ENCODE measurements at places on chromosomes 7 and 10.

- DNase-seq: no peak
These were observed 1.4 kb upstream of the HOXA7 start for GRCh38 chr7:27157702-27158431.

DNA sequence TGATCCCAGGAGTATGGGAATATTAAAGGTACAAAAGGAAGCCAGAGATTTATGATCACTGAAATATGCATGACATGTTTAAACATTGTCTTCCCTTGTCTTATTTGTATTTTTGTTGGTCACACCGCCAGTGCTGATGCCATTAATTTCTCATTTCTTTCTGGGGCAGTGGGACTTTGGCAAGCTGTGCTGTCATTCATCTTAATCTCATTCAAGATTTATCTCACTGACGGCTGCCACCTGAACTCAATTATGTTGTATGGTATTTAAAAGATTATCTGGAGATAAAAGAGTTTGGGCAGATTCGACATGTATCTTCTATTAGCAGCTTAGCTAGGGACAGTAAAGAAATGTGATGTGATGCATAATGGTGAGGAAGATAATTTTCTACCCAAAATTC lies 284.9 kb upstream of the PLXDC2 start:
- no peak for DNase-seq

- DNase-seq: no peak
These were observed 1391.1 kb upstream of the LRRTM3 start for GRCh38 chr10:65534771-65535170.

GRCh38 chr7:35015346-35015859 lies 21.9 kb downstream of the DPY19L1 start:
- DNase-seq: no peak

DNA sequence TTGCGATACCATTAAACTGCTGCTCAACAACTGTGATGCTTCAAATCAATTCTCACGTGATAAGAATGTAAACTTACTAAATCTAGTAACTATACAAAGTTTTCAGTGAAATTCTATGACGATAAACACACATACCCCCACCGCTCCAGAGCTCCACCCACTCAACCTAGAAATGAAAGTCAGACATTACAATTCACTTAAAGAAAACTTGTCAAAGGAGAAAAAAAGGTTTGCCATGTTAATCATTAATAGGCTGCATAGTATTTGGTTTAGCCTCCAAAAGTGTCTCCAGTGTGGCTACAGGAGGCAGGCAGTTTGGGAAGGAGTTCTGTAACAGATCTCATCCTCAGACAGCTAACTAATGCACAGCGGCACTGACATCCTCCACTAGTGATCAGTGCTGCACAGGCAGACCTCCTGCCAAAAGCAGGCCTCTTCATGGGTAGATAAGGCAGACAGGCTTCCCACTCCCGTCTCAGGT lies 3.1 kb downstream of the HERPUD2 start:
- DNase-seq: peak; percentile 55

GRCh38 chr10:63030536-63030935 lies 102.6 kb upstream of the NRBF2 start:
- no peak for DNase-seq

GRCh38 chr10:76015245-76015644 lies 583.8 kb downstream of the LRMDA start:
- no peak for DNase-seq

DNA sequence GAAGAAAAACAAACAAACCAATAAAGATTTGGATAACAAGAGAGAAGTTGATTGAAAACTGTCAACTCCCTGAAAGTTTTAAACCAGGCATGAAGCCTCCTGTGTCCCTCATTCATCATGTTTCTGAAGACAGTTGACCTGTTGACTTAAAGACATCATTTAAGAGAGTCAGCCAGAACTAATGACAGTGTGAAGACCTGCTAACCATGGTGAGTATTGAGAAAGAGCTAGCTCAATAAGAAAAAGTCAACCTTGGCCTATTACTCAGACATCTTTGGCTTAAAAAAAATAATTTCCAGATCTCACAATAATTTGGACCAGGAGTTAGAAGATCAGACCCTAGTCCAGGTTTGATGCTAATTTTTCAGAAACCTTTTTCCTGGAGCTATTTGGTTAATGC lies 45.3 kb upstream of the ANKRD1 start:
- DNase-seq: no peak

- DNase-seq: no peak
These were observed 152.0 kb upstream of the NRBF2 start for GRCh38 chr10:62981096-62981495.

GRCh38 chr7:100547872-100548271 lies 8.9 kb downstream of the AGFG2 start:
- no peak for DNase-seq

GRCh38 chr10:56522166-56522565 lies 161.1 kb upstream of the ZWINT start:
- DNase-seq: no peak

GRCh38 chr7:78203042-78203720 lies 404.6 kb downstream of the PHTF2 start:
- no peak for DNase-seq

GRCh38 chr10:71821909-71822763 lies 28.9 kb downstream of the PSAP start:
- no peak for DNase-seq

DNA sequence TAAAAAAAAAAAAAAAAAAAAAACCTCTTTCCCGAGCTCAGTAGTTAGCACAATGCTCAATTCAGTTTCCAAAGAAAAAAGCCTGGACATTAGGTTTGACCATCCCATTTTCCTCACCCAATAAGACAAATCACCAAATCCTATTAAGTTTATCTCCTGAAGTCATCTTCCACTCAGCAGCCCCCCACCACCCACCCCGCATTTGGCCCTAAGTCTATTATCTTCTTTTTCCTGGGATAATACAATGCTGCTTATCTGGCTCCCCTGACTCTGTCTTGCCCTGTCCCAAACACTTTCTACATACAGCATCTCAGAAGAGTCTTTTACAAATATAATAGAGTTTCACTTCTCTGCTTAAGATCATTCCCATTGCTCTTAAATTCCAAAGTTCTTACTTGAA lies 17.8 kb upstream of the LMOD2 start:
- DNase-seq: no peak

DNA sequence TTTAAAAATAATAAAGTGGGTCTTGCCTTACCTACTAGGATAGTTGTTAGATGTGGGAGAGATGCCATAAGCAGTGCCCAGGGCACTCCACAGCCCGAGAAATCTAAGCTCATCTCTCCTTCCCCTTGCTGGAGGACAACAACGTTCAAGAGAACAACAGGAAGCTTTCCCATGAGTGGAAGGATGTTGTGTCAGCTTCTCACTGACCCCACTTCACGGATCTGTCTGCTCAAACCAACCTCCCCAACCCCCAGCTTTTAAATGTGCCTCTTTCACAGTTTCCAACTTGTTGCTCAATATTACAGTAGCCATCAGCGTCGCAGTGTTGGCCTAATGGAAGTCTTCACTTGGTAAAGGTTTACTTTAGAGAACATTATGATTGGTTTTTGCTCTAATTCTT lies 72.1 kb downstream of the PTPRE start:
- DNase-seq: no peak

DNA sequence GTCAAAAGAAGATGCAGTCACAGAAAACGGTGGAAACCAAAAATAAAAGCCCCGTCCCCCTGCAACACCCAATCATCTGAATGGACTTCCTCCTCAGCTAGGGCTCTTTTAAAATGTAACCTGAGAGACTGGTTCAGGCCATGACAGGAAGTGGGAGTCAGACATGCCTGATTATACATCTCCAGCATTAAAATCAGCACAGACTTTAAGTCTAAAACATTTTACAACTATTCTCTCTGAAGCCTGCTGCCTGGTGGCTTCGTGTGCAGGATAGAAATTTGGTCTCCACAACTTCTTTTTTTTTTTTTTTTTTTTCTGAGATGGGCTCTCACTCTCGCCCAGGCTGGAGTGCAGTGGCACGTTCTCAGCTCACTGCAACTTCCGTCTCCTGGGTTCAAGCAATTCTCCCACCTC lies 30.3 kb downstream of the HACD1 start:
- no peak for DNase-seq

GRCh38 chr10:23351926-23352519 lies 7.4 kb upstream of the C10orf67 start:
- DNase-seq: no peak

GRCh38 chr7:113141803-113142202 lies 23.4 kb upstream of the SMIM30 start:
- DNase-seq: no peak

DNA sequence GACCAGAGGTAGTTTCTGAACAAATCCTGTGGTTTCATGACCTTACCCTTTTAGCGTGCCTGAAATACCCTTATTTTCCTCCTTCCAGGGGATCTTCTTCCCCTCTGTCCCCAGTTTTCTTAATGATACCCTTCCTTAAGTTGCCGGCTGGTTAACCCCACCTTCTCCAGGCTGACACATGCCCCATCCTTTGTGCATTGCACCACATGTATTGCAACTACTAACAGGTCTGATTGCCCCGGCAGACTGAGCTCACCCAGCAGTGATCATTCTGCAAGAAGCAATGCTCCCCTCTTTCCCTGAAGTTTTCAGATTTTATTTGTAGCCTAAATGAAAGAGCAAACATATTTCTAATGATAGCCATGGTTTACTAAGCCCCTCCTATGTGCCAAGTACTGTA lies 108.2 kb downstream of the HIP1 start:
- no peak for DNase-seq

GRCh38 chr7:139249179-139249810 lies 18.3 kb downstream of the UBN2 start:
- no peak for DNase-seq

GRCh38 chr7:154584352-154585252 lies 418.3 kb downstream of the PAXIP1 start:
- no peak for DNase-seq

DNA sequence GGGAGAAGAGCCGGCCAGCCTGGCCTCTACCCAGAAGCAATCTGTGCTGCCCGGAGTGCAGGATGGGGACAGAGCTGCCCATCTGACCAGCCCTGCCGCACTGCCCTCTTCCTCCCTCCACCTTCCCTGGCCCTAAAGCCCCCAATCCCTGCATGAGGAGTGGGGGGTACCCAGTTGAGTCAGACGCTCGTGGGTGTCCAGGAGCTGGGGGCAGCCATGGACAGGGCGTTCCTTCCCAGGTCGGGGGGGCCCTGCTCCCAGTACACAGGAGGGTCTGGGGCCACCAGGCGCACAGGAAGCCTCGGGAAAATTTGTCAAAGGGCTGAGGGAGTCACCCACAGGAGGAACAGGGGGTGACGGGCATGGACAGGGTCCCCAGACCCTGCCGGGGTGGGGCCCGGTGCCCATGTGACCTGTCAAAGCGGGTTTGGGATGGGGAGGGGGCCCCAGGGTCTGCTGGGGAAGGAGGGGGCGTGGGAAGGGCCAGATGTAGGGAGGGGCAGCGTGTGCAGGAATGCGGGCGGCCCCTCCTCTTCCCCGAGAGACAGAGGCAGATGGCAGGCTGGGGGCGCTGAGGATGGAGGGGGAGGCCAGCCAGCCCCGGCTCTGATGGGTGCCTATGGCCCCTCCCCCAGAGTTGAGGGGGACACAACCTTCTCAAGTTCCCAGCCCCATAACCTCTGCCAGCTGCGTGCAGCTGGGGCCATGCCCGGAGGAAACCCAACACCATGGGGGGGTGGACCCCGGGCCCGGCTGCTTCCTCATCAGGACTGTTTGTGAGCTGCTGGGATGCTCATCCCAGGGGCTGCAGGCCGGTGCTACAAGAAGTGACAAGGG lies 21.5 kb upstream of the GRIFIN start:
- DNase-seq: no peak

GRCh38 chr7:128903621-128904361 lies 6.7 kb downstream of the KCP start:
- DNase-seq: no peak

DNA sequence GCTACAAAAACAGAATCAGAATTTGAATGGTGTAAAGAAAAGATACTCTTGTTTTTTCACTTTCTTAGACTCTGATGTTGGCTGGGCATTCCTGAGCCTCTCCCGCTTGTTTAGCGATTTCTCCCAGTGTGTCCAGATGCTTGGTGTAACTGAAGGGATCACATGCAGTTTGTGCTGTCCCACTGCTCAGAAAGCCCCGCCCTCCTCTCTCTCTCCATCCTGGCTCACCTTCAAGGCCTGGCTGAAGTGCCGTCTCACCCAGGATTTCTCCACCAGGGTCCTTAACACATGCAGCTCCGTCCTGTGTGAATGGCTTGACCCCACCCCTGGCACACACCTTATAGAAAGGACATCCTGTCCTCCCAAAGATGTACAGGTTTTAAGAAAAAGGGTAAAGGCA lies 437.1 kb downstream of the LRMDA start:
- no peak for DNase-seq

GRCh38 chr10:50381642-50382041 lies 130.3 kb upstream of the ASAH2 start:
- no peak for DNase-seq

GRCh38 chr7:44333911-44334733 lies 8.7 kb upstream of the CAMK2B start:
- no peak for DNase-seq

DNA sequence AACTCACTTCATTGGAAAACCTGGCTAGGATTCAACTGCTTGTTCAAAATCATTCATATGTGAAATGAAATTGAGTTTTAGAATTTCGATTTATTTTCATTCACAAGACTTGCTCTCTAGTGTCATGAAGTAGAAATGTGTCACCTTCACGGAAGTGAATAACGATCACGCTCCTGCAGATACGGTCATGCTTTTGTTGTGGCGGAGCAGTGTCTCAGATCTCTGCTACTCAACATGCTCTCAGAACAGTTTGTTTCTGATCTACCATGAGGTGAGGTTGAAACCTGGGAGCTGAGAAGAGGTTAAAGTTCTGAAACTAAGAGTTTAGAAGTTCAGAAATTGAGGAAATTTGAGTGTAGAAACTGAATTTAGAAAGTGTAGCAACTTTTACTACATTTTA lies 13.8 kb upstream of the PITRM1 start:
- peak; percentile 30 for DNase-seq

- DNase-seq: peak; percentile 65
These were observed 147.6 kb downstream of the ARID5B start for GRCh38 chr10:62048919-62049623.

Data from CD4-positive, alpha-beta T cell treated with Interleukin-12 subunit alpha and Interleukin-12 subunit beta, for 1 hour (primary cell).